ENCODE measurements at places on chromosomes 6 and 20.

DNA sequence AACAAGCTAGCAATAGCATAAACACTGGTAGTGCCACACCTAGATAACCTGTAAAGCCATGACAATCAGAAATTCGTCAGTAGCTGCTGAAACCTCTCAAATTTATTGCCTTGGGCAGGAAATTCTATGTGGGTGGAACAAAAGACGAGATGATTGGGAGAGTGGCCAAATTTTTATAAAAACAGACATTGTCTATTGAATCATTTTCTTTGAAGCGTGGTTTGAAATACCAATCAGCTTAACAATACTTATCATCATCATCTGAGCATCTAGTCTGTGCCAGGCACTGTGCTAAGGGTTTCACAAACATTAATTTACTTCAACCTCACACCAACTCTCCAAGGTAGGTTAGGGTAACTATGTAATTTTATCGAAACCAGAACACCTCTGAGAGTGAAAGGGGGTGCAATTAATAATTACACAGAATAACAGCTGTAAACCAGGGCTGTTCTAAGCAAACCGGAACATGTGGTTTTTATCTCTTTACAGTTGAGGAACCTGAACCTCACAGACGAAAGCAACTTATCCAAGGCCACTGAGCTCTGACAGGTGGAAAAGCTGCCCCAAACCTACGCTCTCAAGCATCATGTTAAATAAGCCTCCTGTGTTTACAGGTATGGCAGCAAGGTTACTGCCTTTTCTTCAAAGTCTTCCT, 43.4 kb downstream of the NHSL1 start:
- H3K27ac ChIP-seq, result no peak overlapping the region
- no peak for DNase-seq
- no peaks in the 10 kb centered on the region for H3K36me3 ChIP-seq
- H3K4me1 ChIP-seq, result peaks cover 16% of the 10 kb centered on the region

DNA sequence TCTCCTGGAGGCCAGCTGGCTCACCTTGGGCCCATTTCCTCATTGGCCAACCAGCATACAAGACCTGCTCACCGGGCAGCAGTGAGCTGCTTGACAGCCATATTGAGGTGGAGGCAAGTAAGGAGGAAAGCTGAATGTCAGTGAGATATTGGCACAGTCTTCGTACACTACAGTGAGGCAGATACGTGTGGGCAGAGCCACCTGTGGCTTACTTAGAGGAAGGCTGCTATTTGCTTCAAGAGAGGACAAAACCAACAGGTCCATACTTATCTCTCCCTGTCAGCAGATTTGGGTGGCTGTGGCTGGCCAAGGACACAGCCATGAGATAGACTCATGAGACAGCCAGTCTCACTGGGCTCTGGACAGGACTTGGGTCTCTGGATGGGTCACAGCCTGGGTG, 15.1 kb upstream of the MCM3 start:
- DNase-seq, result no peak
- H3K27me3 ChIP-seq, result no peaks in the 10 kb centered on the region
- no peaks in the 10 kb centered on the region for H3K36me3 ChIP-seq
- no peak overlapping the region for H3K4me3 ChIP-seq
- H3K4me1 ChIP-seq, result peaks cover 6% of the 10 kb centered on the region

DNA sequence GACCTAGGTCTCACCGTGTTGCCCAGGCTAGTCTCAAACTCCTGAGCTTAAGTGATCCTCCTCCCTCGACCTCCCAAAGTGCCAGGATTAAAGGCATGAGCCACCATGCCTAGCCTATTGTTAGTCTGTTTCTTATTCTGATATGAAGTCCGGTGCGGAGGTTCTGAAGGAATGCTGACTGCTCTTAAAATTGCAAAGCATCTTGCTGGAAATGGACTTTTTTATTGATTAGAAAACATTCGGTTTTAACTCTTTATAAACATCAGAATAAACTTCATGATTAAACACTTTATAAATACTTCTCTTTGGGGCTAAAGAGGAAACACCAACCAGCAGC, 3.2 kb downstream of the TNFAIP3 start:
- H3K4me1 ChIP-seq, result no peaks in the 10 kb centered on the region
- no peak for DNase-seq

GRCh38 chr6:101816716-101817115, 423.2 kb downstream of the GRIK2 start:
- no peaks in the 10 kb centered on the region for H3K4me1 ChIP-seq
- H3K27ac ChIP-seq, result no peak overlapping the region
- H3K27me3 ChIP-seq, result no peaks in the 10 kb centered on the region
- no peak overlapping the region for H3K4me3 ChIP-seq
- DNase-seq, result no peak

GRCh38 chr6:157323255-157323965, at the start of gene TMEM242:
TMEM242 (minus strand) TSS chr6:157323519; CDS start chr6:157323499, 20 bp downstream.
- peak within 1 kb of the TSS; percentile 91 for H3K4me3 ChIP-seq
- H3K27ac ChIP-seq, result peak within 1 kb of the TSS; percentile 85
- DNase-seq, result peak; percentile 88

DNA sequence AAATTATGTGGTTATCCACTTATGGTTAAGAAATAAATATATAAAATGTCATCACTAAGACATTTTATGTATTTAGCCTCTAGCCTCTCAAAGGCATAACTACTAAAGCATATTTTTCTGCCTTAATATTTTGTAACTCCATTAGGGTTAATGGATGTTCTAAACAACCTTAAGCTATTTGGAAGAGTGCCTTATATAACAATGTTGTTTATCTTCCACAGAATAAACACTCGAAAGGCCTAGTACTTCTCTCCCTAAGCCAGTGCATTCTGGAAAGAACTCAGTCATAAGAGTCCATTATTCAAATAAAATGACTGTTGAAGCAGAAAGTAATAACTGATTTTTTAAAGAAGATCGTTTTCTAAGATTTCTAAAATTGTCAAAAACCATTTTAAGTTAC, 15.0 kb upstream of the PRIM2 start:
- no peak for DNase-seq
- H3K36me3 ChIP-seq, result no peaks in the 10 kb centered on the region
- H3K27me3 ChIP-seq, result no peaks in the 10 kb centered on the region

DNA sequence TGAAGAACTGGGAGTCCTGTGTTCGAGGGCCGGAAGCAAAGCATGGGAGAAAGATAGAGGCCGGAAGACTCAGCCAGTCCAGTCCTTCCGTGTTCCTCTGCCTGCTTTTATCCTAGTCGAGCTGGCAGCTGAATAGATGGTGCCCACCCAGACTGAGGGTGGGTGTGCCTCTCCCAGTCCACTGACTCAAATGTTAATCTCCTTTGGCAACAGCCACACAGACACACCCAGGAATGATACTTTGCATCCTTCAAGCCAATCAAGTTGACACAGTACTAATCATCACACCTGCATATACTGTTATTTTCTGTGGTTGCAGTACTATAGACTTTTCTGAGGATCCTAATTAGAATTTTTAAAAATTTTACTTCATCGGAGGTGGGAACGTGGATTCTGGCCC, 21.3 kb downstream of the PCMTD2 start:
- H3K4me3 ChIP-seq, result no peak overlapping the region
- H3K27me3 ChIP-seq, result no peaks in the 10 kb centered on the region
- no peaks in the 10 kb centered on the region for H3K4me1 ChIP-seq
- DNase-seq, result no peak

- no peak overlapping the region for H3K4me3 ChIP-seq
- H3K4me1 ChIP-seq, result no peaks in the 10 kb centered on the region
- H3K27me3 ChIP-seq, result no peaks in the 10 kb centered on the region
- H3K36me3 ChIP-seq, result no peaks in the 10 kb centered on the region
These were observed 319.4 kb downstream of the HTR1B start for GRCh38 chr6:77143659-77144447.

DNA sequence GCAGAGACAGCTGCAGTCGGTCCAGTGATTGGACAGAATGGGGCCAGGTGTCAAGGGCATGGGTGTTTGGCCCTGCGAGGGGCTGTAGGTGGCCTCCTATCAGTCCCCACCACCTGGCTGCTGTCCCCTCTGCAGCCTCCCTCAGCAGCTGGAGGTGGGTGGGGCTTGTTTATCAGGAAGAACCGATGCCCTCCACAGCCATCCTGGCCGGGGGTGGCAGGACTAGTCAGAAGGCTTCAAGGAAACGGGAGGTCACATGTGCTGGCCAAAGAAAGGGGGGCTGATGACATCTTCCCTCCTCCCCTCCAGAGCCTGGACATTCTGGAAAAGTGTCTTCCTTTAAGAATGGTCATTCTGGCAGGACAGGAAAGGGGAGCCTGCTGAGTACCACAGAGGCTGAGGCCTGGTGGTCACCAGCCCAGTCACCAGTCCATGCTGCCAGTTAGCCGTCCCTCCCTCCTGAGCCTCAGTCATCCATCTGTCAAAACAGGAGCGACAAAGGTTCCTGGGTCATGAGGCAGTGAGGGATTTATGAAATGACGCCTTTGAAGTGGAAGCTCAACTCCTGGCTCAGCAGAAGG, 4.1 kb downstream of the FAM210B start:
- DNase-seq, result no peak
- H3K4me3 ChIP-seq, result no peak overlapping the region
- H3K27ac ChIP-seq, result peak overlapping the region; percentile 33
- peaks cover 57% of the 10 kb centered on the region for H3K4me1 ChIP-seq

GRCh38 chr6:64459411-64459944, 823.9 kb downstream of the PHF3 start:
- DNase-seq, result no peak
- no peaks in the 10 kb centered on the region for H3K36me3 ChIP-seq
- H3K4me1 ChIP-seq, result no peaks in the 10 kb centered on the region
- H3K27me3 ChIP-seq, result no peaks in the 10 kb centered on the region
- H3K27ac ChIP-seq, result no peak overlapping the region
- no peak overlapping the region for H3K4me3 ChIP-seq

- no peaks in the 10 kb centered on the region for H3K36me3 ChIP-seq
- no peak overlapping the region for H3K4me3 ChIP-seq
- no peaks in the 10 kb centered on the region for H3K27me3 ChIP-seq
These were observed 76.7 kb downstream of the PSMB1 start for GRCh38 chr6:170476360-170476759.

DNA sequence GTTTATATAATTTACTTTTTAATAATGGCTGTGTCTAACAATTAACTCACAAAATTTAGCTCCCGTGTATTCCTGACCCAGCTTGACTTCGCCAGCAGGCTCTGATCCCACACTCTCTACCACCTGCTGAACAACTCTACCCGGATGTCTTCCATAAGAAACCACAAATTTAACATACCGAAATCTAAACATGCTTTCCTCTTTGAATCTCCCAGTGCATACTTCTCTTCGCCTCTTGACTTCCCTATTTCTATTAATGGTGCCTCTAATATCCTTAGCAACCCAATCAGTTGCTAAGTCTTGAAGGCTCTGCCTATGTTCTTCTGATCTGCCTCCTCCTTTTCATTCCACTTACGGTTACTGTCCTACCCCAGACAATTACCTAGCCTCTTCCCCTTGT, 4.6 kb upstream of the MYB start:
- no peaks in the 10 kb centered on the region for H3K27me3 ChIP-seq
- no peaks in the 10 kb centered on the region for H3K36me3 ChIP-seq
- H3K27ac ChIP-seq, result no peak overlapping the region
- H3K4me1 ChIP-seq, result peaks cover 6% of the 10 kb centered on the region

DNA sequence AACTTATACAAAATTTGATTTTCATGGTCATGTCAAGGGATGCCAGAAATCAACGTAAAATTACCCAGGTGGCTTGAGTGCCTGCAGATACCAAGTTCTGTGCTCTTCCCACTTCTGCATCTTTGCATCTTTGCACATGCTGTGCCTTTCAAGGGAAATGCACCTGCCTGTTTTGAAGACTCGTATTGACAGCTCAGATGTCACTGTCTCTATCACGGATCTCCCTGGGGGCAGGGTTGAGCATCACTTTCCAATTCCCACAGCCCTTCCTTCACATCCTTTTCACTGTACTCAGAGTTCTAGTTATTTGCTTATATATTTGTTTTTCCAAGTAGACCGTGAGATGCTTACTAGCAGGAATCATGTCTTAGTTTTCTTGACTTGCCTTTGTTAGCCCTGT, 274.2 kb downstream of the CDH26 start:
- no peaks in the 10 kb centered on the region for H3K4me1 ChIP-seq
- DNase-seq, result no peak
- H3K27ac ChIP-seq, result no peak overlapping the region
- H3K4me3 ChIP-seq, result no peak overlapping the region
- H3K36me3 ChIP-seq, result no peaks in the 10 kb centered on the region
- H3K27me3 ChIP-seq, result no peaks in the 10 kb centered on the region

GRCh38 chr6:167507376-167507945, 182.6 kb downstream of the TTLL2 start:
- no peak overlapping the region for H3K4me3 ChIP-seq
- no peaks in the 10 kb centered on the region for H3K36me3 ChIP-seq
- no peaks in the 10 kb centered on the region for H3K4me1 ChIP-seq
- no peak overlapping the region for H3K27ac ChIP-seq
- DNase-seq, result no peak

- H3K27me3 ChIP-seq, result no peaks in the 10 kb centered on the region
- no peak overlapping the region for H3K4me3 ChIP-seq
These were observed 136.2 kb upstream of the STMND1 start for GRCh38 chr6:16965689-16966088.

DNA sequence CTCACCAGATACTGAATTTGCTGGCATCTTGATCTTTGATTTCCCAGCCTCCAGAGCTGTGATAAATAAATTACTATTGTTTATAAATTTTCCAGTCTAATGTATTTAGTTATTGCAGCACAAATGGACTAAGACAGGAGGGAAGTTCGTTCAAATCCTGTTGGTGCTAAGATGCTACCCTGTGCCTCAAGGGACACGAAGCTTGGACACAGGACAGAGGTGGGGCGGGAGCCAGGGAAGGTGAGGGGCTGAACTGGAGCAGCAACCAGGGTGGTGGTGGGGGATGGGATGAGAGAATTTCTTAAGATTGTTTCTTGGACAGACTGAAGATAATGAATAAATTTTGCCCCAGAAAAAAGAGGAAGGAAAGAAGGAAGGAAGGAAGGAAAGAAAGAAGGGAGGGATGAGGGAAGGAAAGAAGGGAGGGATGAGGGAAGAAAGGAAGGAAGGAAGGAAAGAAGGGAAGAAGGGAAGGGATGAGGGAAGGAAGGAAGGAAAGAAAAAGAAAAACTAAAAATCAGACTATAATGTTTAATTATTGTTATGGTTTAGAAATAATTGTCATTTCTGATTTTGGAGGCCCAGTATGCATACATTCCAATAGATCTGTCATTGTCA, 127.2 kb downstream of the CDC5L start:
- no peaks in the 10 kb centered on the region for H3K27me3 ChIP-seq
- no peak overlapping the region for H3K27ac ChIP-seq
- no peak for DNase-seq
- H3K36me3 ChIP-seq, result no peaks in the 10 kb centered on the region
- no peaks in the 10 kb centered on the region for H3K4me1 ChIP-seq

Data from tibial nerve (tissue), 4 donors.